AML-193 (cell line): ENCODE measurements at places on chromosomes 2 and 18.

DNA sequence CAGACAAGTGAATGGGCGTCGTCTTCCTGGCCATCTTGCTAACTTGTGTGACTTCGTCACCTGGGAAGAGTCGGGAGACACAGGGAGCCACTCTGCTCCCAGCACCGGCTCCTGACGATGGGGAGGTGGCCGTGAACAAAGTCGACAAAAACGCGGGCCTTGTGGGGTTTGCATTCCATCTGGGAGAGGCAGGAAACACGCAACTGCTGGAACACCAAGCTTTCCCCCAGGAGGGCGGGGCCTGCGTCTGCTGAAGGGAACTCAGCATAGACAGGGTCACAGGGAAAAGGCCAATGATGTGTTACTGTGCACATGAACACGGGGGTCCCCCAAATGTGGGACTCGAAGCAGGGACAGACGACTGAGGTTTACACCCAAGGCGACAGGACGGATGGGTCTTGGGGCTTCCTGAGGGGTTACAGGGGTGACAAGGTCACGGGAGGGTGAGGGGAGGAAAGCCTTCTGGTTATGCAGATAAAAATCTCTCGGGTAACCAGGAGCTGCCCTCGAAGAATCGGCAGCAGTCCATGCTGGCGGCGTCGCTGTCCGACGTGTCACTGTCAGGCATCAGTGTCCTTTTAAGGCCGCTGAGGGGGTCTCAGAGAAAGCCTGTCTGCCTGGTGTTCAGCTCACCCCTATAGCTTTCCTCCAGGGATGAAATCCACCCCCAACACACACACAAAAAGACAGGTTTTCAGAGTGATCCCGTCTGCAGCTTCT, 28.2 kb upstream of the PRLH start:
- no peak for DNase-seq

- DNase-seq, result no peak
Observed at GRCh38 chr2:40201425-40201824, 250.5 kb downstream of the SLC8A1 start.

GRCh38 chr2:45607701-45608100, 3.4 kb downstream of the SRBD1 start:
- DNase-seq, result no peak

GRCh38 chr18:41021089-41021488, 933.9 kb upstream of the PIK3C3 start:
- DNase-seq, result no peak

DNA sequence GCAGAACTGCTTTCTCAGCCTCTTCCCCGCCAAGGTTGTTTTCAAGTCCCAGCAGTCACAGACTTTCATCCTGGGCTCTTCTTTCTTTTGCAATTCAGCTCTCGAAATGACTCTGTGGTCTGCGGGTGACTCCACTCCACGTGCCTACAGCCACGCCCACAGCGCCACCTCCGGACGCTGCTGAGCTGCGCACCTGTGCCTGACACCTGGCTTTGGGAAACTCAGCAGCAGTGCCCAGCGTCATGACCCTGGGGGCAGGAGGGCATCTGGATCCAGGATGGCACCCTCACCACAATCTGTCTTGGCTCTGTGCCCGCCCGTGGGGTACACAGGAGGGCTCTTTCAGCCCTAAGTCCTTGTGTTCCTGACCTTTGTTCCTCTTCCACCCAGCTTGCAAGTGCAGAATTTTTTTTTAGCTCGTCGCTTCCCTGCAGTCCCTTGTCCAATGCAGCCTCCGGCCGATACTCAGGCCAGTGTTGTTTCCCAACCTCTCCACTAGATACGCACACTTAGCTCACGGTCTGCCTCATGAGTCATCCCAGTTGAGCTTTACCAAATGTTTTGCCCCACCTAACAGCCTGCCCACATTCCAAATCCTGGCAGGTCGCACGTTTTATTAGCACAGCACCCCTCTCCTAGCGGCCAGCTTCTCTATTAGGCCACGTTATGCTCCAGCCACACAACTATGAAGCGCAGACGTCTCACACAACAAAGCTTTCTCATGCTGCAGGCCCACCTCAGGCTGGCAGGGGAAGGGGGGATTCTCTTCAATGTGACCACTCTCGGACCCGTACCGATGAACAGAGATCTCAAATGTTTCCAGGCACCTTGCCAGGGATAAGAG, 6.5 kb upstream of the CAPN10 start:
- DNase-seq, result peak; percentile 59

GRCh38 chr2:238320648-238321281, 447 bp downstream of the TRAF3IP1 start:
- DNase-seq, result no peak

DNA sequence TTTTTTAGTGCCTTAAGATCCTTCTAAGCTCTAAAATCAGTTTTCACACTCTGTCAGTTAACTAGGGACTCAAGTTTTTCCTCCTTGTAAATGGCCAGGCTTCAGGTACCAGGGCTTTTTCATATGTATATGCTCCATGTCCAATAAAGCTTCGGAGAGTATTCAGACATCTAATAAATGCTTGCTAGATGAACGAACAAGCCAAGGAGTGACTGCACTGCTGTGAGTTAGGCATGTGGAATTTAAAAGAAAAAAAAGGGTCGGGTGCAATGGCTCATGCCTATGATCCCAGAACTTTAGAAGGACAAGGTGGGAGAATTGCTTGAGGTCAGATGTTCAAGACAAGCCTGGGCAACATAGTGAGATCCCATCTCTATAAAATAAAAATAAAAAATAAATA, 81.9 kb downstream of the CDH2 start:
- no peak for DNase-seq

DNA sequence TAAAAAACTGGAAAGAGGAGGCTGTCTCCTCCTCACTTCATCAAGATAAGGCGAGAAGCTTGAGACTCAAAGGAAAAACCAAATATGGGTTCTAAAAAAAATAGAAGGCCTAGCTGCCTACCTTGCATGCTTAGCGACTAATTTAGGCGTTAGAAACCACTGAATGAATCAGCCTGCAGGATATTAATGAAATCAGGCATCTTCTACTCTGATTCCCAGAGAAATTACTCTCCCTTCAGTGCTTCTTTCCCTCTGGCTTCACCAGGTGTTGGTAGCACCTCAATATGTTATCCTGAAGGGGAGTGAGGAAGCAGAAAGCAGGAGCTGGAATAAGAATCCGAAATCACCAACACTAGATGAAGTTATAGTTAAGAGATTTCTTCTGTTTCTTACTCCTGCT, 749.8 kb upstream of the NRXN1 start:
- no peak for DNase-seq

DNA sequence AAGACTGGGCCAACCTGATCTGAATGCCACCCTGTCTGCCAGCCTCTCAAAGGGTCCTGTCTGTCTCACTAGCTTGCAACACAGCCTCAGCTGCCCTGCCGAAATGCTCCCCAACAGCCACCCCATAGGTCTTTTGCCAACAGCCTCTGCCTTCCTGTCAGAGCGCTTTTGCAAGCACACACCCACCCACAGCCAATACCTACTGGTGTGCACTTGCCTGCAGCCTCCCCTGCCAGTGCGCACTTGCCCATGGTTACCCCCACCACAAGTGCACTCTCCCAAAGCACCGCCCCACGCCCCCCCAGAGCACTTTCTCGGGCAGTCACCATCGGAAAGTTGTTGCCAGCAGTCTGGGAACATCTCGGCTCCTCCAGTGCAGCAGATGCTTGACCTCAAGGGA, 48.6 kb downstream of the RTTN start:
- DNase-seq, result no peak

- peak; percentile 26 for DNase-seq
Observed at GRCh38 chr2:37623971-37624900, 47.2 kb downstream of the CDC42EP3 start.

- DNase-seq, result no peak
Observed at GRCh38 chr2:23571527-23572282, 186.7 kb downstream of the KLHL29 start.

- no peak for DNase-seq
Observed at GRCh38 chr2:189178054-189178453, 1.5 kb downstream of the COL5A2 start.

GRCh38 chr2:237403024-237403882, 10.7 kb downstream of the COL6A3 start:
- no peak for DNase-seq

DNA sequence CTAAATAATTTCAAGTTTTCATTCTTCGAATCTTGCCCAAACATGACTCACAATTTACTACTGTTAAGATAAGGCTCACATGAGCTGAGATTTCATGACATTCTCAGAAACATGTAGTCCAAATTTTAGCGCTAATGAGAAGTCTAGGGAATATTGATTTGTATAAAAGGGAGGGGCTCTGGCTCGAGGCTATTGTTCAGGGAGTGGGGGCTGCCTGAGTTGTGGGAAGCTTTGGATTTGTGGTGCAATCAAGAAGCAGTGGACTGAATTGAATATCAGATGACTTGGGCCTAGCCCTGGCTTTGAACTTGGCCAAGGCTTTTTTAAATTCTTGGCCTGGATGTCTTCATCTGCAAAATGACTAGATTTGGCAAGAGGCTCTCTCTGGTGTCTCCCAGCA, 674.9 kb upstream of the FANCL start:
- DNase-seq, result no peak

DNA sequence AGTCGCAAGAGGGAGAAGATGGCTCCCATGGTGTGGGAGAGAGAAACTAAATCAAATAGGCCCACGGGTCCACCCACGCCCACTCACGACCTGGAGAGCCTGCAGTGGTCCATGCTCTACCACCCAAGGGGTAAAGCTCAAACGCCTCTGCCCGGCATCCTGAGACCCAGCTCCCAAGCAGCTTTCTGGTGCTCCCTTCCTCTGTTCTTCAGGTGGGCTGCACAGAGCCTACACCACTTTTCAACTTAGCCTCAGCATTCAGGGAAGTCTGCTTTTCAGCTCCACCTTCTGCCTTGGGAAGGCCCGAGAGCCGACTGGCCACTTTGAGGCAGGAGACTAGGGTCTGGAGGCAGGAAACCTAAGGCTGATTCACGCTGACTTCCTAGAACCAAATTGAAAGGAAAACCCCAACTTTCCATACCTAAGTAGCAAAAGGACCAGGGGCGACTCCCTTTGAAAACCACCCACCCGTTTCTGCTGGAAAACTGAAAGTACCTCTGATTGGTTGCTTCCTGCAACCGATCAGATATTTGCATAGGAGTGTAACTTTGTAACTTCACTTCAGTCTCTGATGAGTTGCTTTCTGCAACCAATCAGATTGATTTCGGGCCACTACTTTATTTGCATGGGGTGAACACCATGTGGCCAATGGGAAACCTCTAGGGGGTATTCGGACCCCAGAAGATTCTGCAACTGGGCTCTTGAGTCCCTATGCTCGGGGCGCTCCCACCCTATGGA, 26.8 kb upstream of the SPATA3 start:
- no peak for DNase-seq

- DNase-seq, result no peak
Observed at GRCh38 chr2:149894760-149895159, 307.2 kb upstream of the MMADHC start.

DNA sequence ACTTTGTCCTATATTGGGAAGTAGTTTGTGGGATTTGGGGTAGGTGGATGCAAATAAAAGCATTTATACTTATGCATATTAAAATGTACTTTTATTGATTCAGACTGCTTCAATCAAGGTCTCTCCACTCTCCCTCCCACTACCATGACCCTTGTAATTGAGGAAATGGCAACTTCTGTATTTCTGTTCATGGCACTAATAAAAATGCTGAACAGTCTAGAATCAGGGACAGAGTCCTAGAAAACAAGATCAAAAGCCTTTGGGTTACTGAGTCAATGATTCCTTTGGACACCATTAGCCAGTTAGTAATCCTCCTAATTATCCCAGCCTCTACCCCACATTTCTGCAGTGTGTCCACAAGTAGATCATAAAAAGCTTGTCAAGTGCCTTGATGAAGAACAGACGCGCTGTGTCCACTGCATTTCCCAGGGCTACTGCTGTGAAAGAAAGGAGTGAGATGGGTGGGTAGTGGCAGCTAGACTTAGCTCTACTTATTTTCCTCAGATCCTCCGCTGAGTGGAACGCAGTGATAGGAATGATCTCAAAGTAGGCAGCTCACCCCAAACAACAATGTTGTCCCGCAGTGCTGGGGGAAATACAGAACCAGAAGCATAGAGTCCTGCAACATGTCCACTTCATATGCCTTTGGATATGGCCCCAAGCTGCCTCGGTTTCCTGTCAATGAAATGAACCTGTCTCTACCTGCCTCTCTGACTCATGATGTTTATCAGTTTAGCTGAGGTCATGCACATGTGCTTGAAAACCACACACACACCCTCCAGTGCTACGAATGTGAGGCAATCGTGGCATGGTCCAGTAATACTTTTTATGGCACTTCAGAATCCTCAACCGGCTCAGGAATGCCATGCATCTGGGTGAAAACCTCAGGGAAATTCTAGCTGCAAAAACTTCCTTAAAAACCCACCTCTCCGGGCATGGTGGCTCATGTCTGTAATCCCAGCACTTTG, 115.5 kb downstream of the COL6A3 start:
- DNase-seq, result no peak

- peak; percentile 10 for DNase-seq
Observed at GRCh38 chr2:157439824-157440186, 4.1 kb downstream of the CYTIP start.

DNA sequence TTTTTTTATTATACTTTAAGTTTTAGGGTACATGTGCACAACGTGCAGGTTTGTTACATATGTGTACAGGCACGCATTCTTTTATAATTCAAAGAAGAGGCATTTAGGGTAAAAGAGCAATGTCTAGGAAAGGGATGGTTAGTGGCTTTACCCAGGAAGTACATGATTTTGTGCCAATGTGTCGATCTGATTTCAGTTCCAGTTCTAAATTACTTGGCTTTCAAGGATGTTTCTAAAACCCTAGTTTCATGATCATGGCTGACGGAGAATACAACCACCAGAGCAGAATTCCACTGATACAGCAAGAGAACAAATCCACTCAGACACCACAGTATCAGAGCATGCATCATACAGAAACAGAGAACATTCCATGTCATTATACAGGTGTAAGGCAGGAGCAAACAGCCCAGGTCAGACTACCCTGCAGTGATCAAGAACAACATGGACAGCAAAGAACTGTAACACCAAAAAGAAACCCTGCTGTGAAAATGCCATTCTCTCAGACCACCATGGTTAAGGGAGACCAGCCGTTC, 116.7 kb upstream of the STK17B start:
- DNase-seq, result no peak

DNA sequence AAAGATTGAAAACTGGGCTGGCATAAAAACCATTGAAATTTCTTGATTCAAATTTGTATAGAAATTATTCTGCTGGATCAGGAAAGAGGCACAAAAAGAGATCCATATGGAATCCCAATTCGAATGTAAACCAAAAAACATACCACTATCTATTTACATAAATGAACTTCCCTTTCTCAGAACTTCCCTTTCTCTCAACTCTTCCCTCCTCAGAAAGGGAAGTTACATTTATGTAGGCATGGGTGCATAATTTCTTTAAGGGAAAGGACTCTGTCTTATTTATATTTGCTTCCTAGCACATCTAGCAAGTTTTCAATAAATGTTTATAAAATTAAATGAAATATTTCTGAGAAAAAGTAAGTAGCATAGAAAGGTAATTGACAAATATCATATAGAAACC, 398.1 kb upstream of the ATP5MC3 start:
- peak; percentile 80 for DNase-seq

- DNase-seq, result no peak
Observed at GRCh38 chr2:85811180-85812093, 57.6 kb downstream of the ATOH8 start.

- peak; percentile 0 for DNase-seq
Observed at GRCh38 chr2:155980941-155981560, 351.5 kb downstream of the NR4A2 start.
